NCI-H1694 treated with DMSO at 0.1 percent for 48 hours (cell line): ENCODE measurements at places on chromosomes 5 and 9.

DNA sequence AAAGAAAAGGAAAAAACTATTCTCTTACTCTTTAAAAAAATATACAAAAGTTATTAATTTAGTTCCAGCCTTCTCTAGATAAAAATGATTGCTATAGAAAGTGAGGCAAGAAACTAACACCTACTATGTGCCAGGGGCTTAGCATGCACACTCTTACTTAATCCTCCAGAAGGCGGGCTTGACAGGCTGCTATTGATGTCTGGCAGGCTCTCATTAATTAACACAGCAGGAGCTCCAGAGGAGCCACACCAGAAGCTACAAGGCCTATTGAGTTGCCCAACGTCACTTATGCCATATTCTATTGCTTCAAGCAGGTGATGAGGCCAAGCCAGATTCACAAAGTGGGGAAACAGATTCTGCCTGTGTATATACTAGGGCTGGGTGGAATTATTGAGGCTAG is 54.6 kb upstream of the CLINT1 start:
- no peak for DNase-seq

- DNase-seq = no peak
These were observed 29.2 kb upstream of the NEK6 start for GRCh38 chr9:124228516-124228915.

GRCh38 chr9:37229882-37230482 is 109.6 kb downstream of the ZCCHC7 start:
- DNase-seq = no peak

GRCh38 chr9:97299809-97300414 is 7.5 kb upstream of the CCDC180 start:
- no peak for DNase-seq

- no peak for DNase-seq
These were observed 80.6 kb downstream of the SPEF2 start for GRCh38 chr5:35698047-35698808.

DNA sequence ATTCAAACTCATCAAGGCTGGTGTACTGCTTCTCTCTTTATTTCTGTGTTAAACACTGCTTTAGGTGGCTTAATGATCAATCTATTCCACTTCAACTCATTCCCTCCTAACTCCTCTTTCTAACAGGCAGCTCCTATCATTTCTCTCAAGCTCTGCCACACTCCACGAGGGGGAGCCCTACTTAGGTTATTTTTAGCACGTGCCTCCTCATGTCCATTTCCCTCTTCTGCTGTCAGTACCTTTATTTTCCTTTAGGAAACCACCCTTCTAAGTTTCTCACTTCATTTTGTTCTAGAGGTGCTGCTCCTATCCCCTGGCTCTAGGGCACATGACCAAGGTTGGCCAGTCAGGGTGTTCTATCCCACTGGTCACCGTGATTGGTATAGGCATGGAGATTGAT is 6.7 kb upstream of the BRINP1 start:
- DNase-seq = peak; percentile 33

- DNase-seq = no peak
These were observed 721.0 kb upstream of the WWC1 start for GRCh38 chr5:167570431-167570830.

GRCh38 chr5:124902097-124902821 is 155.8 kb upstream of the ZNF608 start:
- peak; percentile 45 for DNase-seq

DNA sequence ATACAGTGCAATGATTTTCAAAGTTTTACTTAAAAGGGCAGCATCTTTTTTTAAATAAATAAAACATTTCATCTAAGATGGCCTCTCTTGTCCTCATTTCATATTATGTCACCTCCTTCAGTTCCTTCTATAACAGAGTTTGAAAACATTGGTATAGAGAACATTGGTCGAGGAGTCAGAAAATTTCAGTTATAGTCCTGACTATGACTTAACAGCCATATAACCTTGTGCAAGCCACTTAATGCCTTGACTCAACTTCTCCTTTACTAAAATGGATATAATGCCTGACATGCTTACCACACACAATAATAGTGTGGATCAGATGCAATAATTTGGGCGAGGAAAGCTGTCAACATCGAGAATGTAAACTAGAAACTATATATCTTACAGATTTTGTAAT is 22.6 kb downstream of the SSBP2 start:
- DNase-seq = no peak

- no peak for DNase-seq
These were observed 87.5 kb upstream of the FBXW11 start for GRCh38 chr5:172093965-172094364.

DNA sequence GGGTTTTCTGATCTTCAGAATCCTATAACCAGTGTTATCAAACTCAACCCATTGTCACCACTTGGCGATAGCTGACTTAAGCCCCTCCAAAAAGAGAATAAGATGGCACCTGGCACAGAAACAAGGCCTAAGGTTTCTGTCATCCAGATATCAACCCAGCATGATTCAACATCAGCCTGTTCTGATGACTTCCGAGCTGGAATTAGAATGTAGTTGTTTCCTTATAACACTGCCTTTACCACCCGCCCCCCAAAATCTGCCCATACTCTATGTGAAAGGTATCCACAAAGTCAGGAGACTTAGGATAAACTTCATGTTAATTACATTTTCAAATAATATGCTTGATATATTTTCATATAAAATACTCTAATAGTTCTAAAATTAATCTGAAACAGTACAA is 5.2 kb downstream of the KLF9 start:
- DNase-seq = no peak

DNA sequence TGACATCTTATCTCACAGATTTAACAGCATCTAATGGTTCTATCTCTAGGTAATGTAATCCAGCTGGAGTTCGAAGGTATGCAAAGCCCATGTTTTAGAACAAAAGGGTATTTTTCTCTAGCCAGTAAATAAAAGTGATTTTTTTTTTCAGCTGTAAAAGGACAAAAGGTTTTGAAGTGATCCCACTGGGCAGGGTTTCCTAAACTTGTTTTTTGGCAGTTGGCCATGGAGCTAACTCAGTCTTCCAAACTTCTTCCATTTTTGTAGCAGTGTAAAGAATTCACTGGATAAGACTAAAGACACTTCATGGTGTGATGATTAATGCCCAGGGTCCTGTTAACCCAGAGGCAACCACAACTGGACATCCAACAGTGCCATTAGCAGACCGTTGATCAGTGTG is 63.8 kb downstream of the TMEM252 start:
- DNase-seq = no peak

DNA sequence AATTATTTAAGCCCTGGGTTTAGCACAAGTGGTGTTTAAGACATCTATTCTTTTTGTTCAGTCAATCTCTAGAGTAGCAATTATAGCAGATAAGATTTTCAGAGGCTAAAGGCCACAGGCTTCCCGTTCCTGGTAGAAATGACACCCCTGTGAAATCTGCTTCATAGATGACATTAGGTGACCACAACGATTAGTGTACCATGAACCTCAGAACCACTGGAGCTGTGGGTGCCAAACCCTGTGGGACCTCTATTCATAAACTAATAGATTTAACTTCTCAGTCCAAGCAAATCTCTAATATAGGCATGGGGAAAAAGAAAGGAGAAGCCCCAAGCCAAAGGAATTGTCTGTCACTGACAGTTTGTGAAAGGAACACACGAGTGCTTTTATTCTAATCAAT is 207.4 kb downstream of the ARRDC3 start:
- DNase-seq = no peak

GRCh38 chr9:129493706-129494047 is 127.2 kb downstream of the C9orf50 start:
- DNase-seq = no peak

GRCh38 chr9:12723409-12724028 is 30.3 kb downstream of the TYRP1 start:
- peak; percentile 59 for DNase-seq

GRCh38 chr5:65808251-65808741 is 86.3 kb downstream of the NLN start:
- peak; percentile 60 for DNase-seq

GRCh38 chr9:124037790-124038189 is 26.2 kb downstream of the LHX2 start:
- DNase-seq = no peak

GRCh38 chr9:72460342-72461312 is 60.8 kb upstream of the TMC1 start:
- no peak for DNase-seq

- peak; percentile 31 for DNase-seq
These were observed 169.6 kb downstream of the ASTN2 start for GRCh38 chr9:117245175-117245829.

DNA sequence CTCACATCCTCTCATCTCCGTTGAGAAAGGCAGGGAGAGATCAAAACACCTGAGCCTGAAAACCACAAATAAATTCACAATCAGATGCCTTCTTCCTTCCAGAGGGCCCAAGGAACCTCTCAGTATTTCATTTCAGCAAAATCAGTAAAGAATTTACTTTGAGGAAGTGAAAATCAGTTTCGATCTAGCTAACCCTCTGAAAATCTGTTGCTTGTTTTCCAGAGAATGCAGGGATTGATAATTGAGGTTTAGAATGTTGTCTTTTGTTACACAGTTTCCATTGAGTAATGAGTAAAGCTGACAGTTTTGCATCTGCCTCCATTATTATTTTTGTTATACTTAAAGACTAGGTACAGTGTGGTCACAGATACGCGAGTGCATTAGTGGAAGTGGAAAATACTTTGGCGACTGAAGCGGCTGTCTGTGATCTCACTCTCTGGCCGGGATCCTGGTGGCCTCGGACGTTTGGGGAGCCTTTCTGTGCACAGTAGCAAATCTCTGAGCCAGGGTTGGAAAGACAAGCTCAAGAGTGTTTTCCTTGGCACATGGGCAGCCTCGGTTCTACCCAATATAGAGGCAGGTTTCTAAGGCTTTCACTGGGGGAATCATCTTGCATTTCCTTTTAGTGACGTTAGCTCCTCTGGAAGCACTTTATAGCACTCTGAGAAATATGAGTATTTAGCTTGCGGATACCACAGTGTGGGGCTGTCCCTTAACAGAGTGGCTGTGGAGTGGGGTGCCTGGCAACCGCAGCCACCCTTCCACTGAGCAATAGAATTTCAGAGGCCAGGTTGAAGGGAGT is 32.2 kb upstream of the ANGPTL2 start:
- no peak for DNase-seq

GRCh38 chr9:69392826-69393225 is 67.8 kb downstream of the ENTREP1 start:
- DNase-seq = no peak

- peak; percentile 74 for DNase-seq
These were observed 174.9 kb upstream of the PUM3 start for GRCh38 chr9:3018691-3019230.

DNA sequence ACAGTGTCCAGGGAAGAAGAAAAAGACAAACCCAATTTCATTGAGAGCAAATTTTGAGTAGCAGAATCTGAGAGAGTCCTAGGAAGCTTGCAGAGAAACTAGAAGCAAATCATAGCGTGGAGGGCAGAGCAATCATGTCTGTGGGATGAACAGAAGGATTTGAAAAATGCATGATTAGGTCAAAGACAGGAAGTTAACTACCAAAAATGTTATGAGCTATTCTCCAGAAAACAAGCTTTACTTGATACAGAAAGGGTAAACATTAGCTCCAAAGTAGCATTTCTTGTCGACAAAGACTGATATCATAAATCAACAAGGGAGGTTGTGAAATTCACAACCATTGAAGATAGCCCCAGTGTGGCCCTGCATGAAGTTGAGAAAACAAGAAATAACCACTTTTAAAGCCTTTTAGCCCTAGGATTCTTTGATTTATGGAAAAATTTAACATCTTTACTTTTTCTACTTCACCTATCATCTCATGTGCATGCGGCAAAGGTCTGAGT is 97.7 kb upstream of the MEGF10 start:
- no peak for DNase-seq

GRCh38 chr5:127335381-127335780 is 44.8 kb downstream of the MEGF10 start:
- no peak for DNase-seq

GRCh38 chr5:145246961-145247744 is 588.0 kb downstream of the PRELID2 start:
- DNase-seq = no peak

- DNase-seq = no peak
These were observed 296.4 kb downstream of the CETN3 start for GRCh38 chr5:90113108-90113507.

DNA sequence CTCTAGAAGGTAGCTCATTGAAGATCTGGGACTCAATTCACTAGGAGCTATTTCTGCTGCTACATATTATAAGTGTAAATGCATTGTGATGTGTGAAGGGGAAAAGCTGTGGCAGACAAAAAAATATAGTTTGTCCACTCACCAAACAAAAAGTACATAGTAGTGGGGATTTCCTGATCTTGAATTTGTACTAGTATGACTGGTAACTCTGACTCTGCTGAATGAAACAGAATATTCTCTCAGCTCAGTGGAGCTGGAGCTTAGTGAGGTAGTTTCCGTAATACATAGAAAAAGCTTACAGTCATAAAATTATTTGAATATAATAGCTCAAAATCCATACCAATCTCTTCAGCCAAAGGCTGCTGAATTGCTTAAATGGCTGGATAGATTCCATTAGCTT is 455.6 kb upstream of the CD180 start:
- DNase-seq = no peak

- DNase-seq = no peak
These were observed 132.7 kb upstream of the TNC start for GRCh38 chr9:115250621-115251032.

GRCh38 chr5:154198611-154199230 is 8.2 kb downstream of the GALNT10 start:
- no peak for DNase-seq

GRCh38 chr9:8651846-8652215 is 852.3 kb upstream of the DMAC1 start:
- DNase-seq = no peak

DNA sequence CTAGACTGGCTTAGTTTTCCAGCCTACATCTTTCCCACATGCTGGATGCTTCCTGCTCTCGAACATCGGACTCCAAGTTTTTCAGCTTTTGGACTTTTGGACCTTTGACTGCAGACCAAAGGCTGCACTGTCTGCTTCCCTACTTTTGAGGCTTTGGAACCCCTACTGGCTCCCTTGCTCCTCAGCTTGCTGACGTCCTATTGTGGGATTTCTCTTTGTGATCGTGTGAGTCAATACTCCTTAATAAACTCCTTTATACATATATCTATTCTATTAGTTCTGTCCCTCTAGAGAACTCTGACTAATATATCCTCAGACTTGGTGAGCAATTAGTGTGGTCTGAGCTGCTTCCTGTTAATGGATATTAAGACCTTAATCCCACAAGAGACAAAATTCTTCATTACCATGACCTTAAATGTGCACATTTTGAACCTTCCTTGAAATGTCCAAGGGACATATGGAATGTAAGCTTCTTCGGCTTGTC is 752.9 kb downstream of the CDH18 start:
- no peak for DNase-seq
